Astrocyte (in vitro differentiated cells and primary cell): ENCODE measurements at places on chromosomes 4 and X. TPM values are rescaled to one million over a fixed set of nuclear protein-coding genes. Genes with fewer than 3 reads are reported as not detected.

The HPSE gene
- total RNA-seq, result 0.75 and 0.94 TPM in 2 replicates

The NSUN7 gene
- total RNA-seq, result 2.1 and 2.5 TPM in 2 replicates

The IL2 gene
- not detected in 2 replicates for total RNA-seq

The FMR1 gene
- total RNA-seq, result 45.6 and 45.9 TPM in 2 replicates

The HTRA3 gene
- 35.2 and 60.5 TPM in 2 replicates for total RNA-seq

The WWC2 gene
- 51.6 and 62.6 TPM in 2 replicates for total RNA-seq

The DDX53 gene
- not detected in 2 replicates for total RNA-seq

The EGFL6 gene
- 0.18 TPM in 1 of 2 replicates, not detected in the other for total RNA-seq

The LARP1B gene
- 14.3 and 17.6 TPM in 2 replicates for total RNA-seq

The TFE3 gene
- total RNA-seq, result 46.5 and 53.4 TPM in 2 replicates

GRCh38 chrX:140602140-140602539 is 97.3 kb upstream of the SOX3 start:
- no peaks in the 10 kb centered on the region for H3K4me1 ChIP-seq
- H3K36me3 ChIP-seq, result no peaks in the 10 kb centered on the region
- H3K4me3 ChIP-seq, result no peak overlapping the region
- no peaks in the 10 kb centered on the region for H3K27me3 ChIP-seq
- H3K27ac ChIP-seq, result no peak overlapping the region
- no peak for DNase-seq

- H3K36me3 ChIP-seq, result no peaks in the 10 kb centered on the region
- DNase-seq, result peak; percentile 17
- H3K27me3 ChIP-seq, result no peaks in the 10 kb centered on the region
- H3K4me1 ChIP-seq, result peaks cover 3% of the 10 kb centered on the region
- peak overlapping the region; percentile 33 for H3K27ac ChIP-seq
- H3K4me3 ChIP-seq, result peak overlapping the region; percentile 66
These were observed 637 bp downstream of the AMER1 start for GRCh38 chrX:64204701-64205440.

- H3K36me3 ChIP-seq, result no peaks in the 10 kb centered on the region
These were observed 21.8 kb upstream of the AREG start for GRCh38 chr4:74423104-74423503.

DNA sequence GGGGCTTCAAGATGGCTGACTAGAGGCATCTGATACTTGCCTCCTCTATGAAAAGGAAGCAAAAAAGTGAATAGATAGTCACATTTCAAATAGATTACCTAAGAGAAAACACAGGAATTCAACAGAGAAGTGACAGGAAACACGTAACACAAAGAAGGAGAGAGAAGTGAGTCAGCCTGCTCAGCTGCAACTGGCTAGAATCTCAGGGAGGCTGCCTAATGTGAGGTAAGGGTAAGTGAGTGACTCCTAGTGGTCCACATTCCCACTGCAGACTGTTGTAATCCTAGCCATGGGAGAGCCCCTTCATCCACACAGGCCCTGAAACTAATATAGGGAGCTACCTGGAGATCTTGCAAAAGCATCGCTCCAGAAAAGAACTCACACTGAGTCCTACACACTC is 179.2 kb downstream of the SLC7A11 start:
- no peak overlapping the region for H3K27ac ChIP-seq
- no peaks in the 10 kb centered on the region for H3K27me3 ChIP-seq
- peak; percentile 51 for DNase-seq
- H3K4me1 ChIP-seq, result no peaks in the 10 kb centered on the region

GRCh38 chr4:141388481-141388880 is 167.8 kb downstream of the ZNF330 start:
- H3K4me1 ChIP-seq, result no peaks in the 10 kb centered on the region
- no peaks in the 10 kb centered on the region for H3K27me3 ChIP-seq
- H3K36me3 ChIP-seq, result no peaks in the 10 kb centered on the region

GRCh38 chr4:150181536-150181935 is 103.3 kb downstream of the DCLK2 start:
- no peaks in the 10 kb centered on the region for H3K27me3 ChIP-seq
- no peak overlapping the region for H3K4me3 ChIP-seq
- H3K27ac ChIP-seq, result no peak overlapping the region
- DNase-seq, result peak; percentile 43
- no peaks in the 10 kb centered on the region for H3K36me3 ChIP-seq
- peaks cover 12% of the 10 kb centered on the region for H3K4me1 ChIP-seq

- H3K4me1 ChIP-seq, result no peaks in the 10 kb centered on the region
- DNase-seq, result no peak
- no peaks in the 10 kb centered on the region for H3K27me3 ChIP-seq
- no peak overlapping the region for H3K4me3 ChIP-seq
- no peak overlapping the region for H3K27ac ChIP-seq
These were observed 48.7 kb upstream of the KLHL4 start for GRCh38 chrX:87468941-87469340.

- no peak overlapping the region for H3K4me3 ChIP-seq
- DNase-seq, result no peak
- no peaks in the 10 kb centered on the region for H3K27me3 ChIP-seq
- no peaks in the 10 kb centered on the region for H3K36me3 ChIP-seq
- no peaks in the 10 kb centered on the region for H3K4me1 ChIP-seq
These were observed 545.2 kb downstream of the KCTD8 start for GRCh38 chr4:43903456-43903855.

GRCh38 chr4:85510632-85510984 is 35.7 kb downstream of the ARHGAP24 start:
- H3K27ac ChIP-seq, result no peak overlapping the region
- no peak for DNase-seq
- H3K4me3 ChIP-seq, result no peak overlapping the region
- no peaks in the 10 kb centered on the region for H3K36me3 ChIP-seq

DNA sequence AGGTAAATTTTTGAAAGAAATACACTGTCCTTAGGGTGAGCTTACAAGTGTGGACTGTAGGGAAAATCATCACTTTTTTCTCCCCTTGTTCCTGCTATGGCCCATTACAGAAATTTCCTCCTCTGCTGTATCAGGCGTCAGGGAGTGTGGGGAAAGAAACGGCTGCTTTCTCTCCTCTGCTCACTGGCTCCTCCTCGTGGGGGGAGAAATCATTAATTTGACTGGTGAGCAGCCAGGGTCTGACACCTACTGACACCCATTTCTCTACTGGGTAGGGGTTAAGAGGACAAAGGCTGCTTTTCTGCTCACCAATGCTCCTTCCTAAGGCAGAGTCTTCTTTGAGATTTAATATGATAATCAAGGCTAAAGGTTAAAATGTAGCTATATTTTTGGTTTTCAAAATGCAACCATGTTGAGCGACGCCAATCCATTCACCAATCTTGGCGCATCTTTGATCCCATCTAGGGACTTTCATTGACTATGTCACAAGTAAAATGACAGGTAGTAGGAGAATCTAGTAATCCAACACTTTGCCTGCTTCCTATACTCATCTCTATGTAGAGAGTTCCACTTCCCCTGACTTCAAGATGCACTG is 25.1 kb downstream of the SETD7 start:
- no peak overlapping the region for H3K4me3 ChIP-seq
- H3K36me3 ChIP-seq, result peaks cover 11% of the 10 kb centered on the region
- no peak for DNase-seq
- H3K27ac ChIP-seq, result no peak overlapping the region
- no peaks in the 10 kb centered on the region for H3K27me3 ChIP-seq
- no peaks in the 10 kb centered on the region for H3K4me1 ChIP-seq

DNA sequence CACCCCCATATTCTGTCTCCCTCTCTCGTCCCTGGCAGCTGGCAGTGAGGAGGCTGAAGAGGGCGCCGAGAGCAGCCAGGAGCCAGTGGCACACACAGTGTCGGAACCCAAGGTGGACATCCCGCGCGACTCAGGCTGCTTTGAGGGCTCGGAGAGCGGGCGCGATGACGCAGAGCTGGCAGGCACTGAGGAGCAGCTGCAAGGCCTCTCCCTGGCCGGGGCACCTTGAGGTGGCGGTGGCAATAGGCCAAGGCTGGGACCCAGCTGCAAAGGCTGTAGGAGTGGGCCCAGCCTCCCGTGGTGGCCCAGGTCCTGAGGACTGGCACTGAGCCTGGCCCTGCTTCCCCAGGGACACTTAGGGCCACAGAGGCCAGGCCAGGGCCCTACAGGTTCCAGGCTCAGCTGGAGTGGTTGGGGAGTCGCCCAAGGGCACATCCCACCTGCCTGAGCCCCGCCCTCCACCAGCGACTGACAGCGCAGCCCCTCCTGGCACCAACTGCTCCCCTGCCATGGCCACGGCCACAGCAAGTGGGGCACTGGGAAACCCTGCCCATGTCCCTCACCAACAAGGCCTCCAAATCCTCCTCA is 13.9 kb downstream of the SASH3 start:
- no peaks in the 10 kb centered on the region for H3K27me3 ChIP-seq
- no peaks in the 10 kb centered on the region for H3K4me1 ChIP-seq
- H3K27ac ChIP-seq, result no peak overlapping the region
- DNase-seq, result no peak

- no peaks in the 10 kb centered on the region for H3K27me3 ChIP-seq
- H3K4me1 ChIP-seq, result no peaks in the 10 kb centered on the region
- H3K36me3 ChIP-seq, result no peaks in the 10 kb centered on the region
- DNase-seq, result peak; percentile 33
These were observed at the start of gene HEPH for GRCh38 chrX:66163849-66164411. TSS of gene HEPH (plus strand) at chrX:66164247. CDS start at chrX:66170571, 6,324 bp downstream.

DNA sequence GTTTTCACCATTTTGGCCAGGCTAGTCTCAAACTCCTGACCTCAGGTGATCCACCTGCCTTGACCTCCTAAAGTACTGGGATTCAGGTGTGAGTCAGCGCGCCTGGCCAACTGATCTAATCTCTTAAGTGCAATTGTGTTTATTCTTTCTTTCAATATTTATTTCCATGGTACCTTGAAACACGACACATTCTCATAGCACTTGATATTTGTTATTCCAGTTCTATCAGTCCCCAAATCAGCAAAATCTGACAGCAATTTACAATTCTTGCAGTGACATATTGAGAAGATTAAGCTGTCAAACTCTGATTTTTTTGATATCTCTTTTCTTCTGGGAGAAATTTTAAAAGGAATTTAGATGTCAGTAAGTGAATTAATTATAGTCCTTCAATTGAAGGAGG is 218.1 kb upstream of the FAT4 start:
- no peak overlapping the region for H3K27ac ChIP-seq
- DNase-seq, result no peak
- H3K4me3 ChIP-seq, result no peak overlapping the region
- no peaks in the 10 kb centered on the region for H3K4me1 ChIP-seq

GRCh38 chrX:44667771-44668170 is 125.1 kb upstream of the FUNDC1 start:
- no peaks in the 10 kb centered on the region for H3K27me3 ChIP-seq
- no peak overlapping the region for H3K4me3 ChIP-seq
- no peaks in the 10 kb centered on the region for H3K36me3 ChIP-seq

GRCh38 chrX:105460376-105460775 is 239.9 kb upstream of the TEX13A start:
- H3K4me1 ChIP-seq, result peaks cover 4% of the 10 kb centered on the region
- H3K4me3 ChIP-seq, result no peak overlapping the region
- no peaks in the 10 kb centered on the region for H3K36me3 ChIP-seq
- peak; percentile 74 for DNase-seq

DNA sequence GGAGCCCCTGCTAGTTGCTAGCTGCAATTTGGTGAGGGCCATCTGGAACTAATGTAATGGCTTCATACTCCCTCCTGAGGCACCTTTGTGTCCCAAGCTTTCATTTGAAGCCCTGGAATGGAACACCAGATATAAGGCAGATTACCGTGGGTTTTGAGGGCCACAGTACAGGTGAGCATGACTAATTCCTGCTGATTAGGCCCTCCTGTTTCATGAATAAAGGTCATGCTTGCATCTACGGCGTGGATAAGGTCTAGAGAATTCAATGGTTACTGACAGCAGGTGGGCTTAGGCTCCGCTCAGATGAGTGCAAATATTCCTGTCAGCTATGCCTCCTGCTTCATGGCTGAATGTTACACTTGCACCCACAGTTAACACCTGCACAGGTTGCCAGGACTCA is 495.4 kb downstream of the NAP1L3 start:
- H3K4me1 ChIP-seq, result no peaks in the 10 kb centered on the region
- no peak overlapping the region for H3K27ac ChIP-seq
- H3K27me3 ChIP-seq, result no peaks in the 10 kb centered on the region
- no peaks in the 10 kb centered on the region for H3K36me3 ChIP-seq
- H3K4me3 ChIP-seq, result no peak overlapping the region

DNA sequence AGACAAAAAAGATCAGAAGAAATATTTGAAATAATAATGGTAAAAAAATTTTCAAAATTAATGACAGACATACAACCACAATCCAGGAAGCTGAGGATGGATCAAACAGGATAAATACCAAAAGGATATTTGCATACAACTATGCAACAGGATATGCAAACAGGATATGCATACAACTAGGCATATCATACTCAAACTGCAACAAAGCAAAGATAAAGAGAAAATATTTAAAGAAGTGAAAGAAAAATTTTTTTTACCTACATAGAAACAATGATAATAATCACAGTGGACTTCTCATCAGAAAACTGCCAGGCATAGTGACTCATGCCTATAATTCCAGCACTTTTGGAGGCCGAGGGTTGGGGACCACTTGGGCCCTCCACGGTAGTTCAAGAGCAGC is 11.3 kb upstream of the DHX15 start:
- H3K27ac ChIP-seq, result no peak overlapping the region
- no peaks in the 10 kb centered on the region for H3K36me3 ChIP-seq
- H3K4me1 ChIP-seq, result no peaks in the 10 kb centered on the region
- no peaks in the 10 kb centered on the region for H3K27me3 ChIP-seq
- no peak overlapping the region for H3K4me3 ChIP-seq

DNA sequence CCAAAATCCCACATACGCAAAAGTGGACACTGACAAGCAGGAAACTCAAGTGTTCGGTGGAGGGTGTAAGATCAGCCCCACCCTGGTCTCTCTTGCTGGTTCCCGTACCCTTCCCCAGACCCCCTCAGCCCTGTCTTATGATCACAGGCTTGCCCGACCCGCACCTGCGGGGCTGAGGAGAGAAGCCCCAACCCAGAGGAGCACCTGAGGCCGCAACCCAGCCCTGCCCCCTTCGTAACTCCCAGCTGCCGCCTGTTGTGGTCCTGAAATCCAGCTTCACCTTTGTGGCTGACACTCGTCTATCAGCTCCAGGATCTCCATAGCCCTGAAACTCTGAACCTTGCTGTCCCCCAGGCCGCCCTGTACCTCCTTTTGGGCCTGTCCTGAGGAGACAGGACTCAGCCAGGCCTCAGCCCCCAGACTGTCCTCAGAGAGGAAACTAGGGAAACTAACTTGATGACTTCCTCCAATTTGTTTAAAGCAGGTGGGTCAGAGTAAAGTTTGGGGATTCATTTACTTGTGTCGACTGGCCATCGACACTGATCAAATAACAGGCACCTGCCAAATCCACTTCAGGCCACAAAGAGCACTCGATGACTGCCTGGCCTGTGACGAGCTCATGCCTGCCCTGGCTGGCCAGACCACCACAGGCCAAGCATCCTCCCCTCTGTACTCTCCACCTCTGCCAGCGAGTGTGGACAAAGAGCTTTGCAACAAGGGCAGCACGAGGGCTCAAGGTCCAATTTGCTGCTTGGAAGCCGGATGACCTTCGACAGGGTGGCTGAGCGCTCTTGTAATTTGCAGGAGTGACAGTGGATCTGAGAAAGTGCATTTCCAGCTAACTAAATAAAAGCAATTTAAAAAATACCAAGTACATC is 19.3 kb downstream of the DCTD start:
- peaks cover 31% of the 10 kb centered on the region for H3K36me3 ChIP-seq
- DNase-seq, result no peak
- no peaks in the 10 kb centered on the region for H3K4me1 ChIP-seq
- H3K4me3 ChIP-seq, result no peak overlapping the region
- H3K27me3 ChIP-seq, result no peaks in the 10 kb centered on the region
